ENCODE measurements at places on chromosomes 11 and 22.

DNA sequence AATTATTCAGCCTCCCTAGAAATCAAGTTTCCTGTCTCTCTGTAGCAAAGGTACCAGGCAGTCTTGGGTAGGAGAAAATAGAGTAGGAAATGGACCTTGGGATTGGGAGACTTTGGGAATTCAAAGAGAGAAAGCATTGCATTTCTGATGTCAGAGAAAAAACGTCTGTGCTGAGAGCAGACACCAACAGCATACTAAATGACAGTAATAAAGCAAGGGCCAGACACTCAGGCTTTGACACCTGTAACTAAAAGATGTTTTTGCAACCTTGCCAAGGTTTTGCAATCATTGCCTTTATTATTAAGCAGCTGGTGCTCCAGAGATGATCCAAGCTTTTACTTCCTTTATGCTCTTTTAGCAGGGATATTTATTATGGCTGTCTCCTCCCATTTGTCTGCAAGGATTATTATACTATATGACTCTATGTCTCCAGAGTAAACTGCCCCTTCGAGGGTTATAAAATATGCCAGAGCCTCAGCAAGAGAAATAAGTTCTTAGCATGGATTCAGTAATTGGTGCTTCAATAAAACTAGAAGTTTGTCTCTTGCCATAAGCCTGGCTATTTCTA lies 85.2 kb upstream of the GRAMD1B start:
- DNase-seq = no peak

DNA sequence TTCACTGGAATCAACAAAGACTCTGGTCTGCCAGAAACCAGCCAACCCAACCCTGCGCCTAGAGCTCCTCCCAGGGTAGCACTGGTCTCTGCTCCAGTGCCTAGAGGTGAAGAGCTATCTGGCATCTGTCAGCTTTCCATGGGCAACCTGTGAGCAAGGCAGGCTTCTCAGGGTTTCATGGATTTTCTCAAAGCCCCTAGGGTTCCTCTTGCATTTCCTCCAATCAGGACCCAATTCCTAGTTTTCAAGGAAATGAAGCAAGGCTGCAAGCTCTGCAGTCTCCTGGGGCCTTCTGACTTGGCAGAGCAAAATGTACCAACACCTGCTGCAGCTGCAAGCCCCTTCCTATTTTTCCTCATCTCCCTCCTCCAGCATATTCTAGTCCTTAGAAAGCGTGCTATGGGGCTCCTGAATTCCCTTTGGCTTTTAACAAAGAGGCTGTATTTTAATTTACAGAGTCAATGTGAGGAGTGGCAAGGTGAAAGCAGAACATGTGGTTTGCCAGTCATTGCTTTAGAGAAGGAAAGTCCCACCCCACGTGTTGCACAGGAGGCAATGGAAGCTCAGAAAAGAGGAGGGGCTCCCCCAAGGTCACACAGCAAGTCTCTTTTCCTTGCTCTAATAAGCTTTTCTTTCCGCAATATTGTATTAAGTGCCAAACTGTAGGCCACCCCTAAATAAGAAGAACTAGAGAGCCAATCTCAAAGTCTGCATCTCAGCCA lies 33.0 kb upstream of the RIC3 start:
- no peak for DNase-seq

DNA sequence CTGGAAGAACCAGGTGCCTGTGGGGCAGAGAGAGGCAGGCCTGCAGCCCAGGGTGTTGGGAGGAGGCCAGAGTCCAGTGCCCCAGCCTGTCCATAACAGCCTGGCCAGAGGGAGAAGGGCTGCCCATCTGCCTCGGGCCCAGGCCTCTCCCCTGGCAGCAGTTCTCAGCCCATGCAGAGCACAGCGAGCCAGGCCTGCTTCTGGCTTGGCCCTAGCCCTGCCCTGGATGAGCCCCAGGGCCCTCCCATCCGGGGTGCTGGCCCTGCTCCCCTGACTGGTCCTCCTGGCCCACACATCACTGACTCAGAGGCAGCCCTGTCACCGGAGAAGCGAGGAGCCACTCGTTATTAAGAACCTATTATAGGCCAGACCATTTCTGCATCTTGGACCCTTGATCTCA lies 19.7 kb upstream of the MYRF start:
- DNase-seq = no peak

DNA sequence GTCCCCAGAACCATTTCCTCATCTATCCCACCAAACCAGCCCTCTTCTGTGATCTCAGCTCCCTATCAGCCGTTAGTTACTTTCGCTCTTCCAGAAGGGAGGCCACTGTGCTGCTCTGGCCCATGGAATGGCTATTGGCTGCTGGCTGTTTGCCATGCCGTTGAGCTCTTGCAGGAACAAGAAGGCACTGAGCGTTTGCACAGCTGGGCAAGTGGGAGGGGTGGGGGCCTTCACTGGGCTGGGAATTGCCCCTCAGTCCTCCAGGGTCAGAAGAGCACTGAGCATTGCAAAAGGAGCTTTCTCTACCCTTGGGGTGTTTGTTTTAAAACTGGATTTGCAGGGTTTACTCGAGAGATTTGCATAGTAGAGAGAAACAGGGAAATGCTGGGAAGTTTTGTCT lies 129.0 kb upstream of the PARVA start:
- peak; percentile 89 for DNase-seq

DNA sequence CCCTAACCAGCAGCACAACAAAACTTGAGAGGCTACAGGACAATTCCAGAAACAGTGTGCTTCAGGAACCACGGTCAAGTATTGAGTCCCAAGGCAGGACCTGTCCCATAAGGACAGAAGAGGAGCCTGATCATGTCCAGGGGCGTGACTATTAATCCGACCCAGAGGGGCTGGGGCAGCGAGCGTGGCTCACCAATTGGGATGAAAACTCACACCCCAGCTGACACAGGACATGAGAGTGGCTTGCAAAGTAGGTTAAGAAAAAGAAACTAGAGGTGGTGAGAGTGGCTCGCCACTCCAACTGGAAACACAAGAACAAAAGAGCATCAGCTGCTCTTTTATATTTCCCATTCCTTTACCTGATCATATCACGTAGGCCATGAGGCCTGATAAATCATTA lies 16.0 kb upstream of the FEZ1 start:
- no peak for DNase-seq

DNA sequence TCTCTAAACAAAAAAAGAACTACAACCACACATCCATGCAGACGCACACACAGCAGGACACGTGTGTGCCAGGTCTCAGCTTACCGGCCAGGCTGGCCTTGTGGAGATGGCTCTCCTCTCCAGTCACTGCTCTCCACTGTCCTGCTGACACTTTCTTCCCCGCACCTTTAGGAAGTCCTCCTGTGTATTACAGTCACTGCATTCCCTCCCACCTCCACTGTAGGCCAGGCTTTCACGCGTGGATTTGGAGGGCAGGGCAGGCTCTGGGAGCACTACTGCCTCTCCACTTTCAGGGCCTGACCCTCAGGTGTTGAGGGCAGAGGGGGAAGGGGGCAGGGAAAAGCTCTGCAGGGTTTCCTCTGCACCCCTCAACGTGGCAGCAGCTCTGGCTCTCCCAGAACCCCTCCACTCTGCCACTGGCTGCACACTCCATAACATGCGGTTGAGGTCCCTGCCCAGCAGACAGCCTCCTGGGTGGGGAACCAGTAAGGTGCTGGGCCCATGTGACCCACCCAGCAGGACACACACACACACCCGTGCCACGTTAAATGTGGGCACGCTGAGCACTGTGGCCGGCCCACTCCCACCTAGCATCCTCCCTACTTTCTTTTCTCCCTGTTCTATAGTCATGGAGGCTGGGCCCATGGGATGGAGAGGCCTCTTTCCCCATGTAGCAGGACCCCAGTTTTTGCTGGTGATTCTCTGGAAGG lies 107.0 kb upstream of the PITPNB start:
- DNase-seq = no peak

DNA sequence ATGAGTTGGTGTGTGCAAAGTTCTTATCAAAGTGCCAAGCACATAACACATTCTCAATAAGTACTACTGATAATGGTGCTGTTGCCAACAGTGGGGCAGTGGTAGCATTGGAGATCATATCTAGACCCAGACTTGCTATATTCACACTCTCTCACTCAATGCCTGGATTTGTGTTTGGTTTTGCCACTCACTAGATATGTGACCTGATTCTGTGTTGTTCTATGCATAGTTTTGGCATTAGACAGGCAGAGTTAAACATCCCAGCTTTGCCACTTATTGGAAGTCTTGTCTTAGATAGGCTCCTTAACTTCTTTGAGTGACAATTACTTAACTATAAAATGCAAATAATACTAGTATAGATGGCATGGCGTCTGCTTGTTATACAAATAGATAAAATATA lies 642.6 kb upstream of the CCDC179 start:
- no peak for DNase-seq

- no peak for DNase-seq
These were observed 294.1 kb upstream of the MTNR1B start for GRCh38 chr11:92675303-92675702.

DNA sequence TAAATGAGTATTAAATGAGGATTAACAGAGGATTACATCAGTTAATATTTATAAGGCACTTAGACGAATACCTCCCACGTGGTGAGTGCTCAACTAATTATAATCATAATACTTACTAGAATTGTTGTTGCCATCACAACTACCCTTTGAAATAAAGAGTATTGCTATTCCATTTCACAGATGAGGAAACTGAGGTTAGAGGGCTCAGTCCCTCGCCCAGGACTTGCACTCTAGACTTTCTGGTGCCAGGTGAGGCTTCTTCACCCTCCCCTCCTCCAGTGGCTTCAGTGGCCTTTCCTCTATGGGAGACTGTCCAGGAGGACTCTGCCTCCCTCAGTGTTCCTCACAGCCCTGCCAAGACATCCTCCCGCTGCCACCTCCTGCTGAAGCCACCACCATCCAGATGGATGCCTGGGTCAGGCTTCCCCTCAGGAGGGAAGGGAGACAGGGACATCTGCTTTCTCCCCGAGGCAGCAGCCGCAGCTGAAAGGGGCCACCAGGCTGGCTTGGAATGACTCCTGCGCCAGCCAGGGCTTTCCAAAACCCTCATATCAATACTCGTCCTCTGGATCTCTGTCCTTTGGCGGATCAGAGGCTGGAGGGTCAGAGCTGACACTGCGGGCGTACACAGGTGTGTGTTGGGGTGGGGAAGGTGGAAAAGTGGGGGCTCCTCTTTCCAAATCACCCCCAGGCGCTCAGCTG lies 580.1 kb downstream of the BUD13 start:
- DNase-seq = no peak

GRCh38 chr22:46929710-46930204 lies 167.3 kb downstream of the TBC1D22A start:
- no peak for DNase-seq

DNA sequence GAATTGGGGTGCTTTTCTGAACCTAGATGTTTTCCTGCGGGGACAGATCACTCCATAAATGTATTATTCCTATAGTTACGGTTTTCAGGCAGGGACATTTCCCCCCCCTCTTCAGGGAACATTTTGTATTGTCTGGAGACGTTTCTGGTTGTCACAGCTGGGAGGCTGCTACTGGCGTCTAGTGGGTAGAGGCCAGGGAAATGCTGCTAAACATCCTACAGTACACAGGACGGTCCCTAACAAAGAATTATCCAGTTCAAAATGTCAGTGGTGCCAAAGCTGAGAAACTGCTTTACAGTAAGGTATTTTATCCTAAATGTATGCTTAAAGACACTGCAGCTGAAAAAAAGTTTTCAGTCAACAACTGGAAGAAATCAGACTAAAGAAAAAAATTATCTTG lies 19.4 kb downstream of the PIWIL4 start:
- no peak for DNase-seq

DNA sequence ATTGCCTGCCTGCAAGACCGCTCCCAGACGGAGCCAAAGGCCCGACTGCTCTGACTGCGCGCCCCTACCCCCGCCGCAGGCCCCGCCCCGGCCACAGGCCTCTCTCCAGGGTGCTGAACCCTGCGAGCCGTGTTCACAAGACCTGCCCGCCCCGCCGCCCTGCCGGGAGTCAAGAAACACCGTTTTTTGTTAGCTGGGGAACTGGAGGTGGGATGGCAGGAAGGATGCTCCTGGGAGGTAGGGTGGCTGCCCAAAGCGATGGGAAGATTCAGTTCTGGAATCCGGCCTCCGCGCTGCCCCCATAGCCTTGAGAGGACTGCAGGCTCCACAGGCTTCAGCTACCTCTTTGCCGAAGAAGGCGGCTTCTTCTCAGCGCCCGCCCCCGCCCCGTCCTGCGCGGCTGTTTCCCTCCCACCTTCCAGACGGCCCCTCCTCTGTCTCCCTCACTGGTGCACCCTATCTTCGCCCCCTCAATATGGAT lies 2.7 kb upstream of the PDE2A start:
- DNase-seq = no peak

GRCh38 chr11:70669871-70670675 lies 271.7 kb downstream of the CTTN start:
- DNase-seq = no peak

- DNase-seq = peak; percentile 71
These were observed 95.5 kb upstream of the TMEM45B start for GRCh38 chr11:129720156-129720555.

- no peak for DNase-seq
These were observed 9.6 kb downstream of the BTG4 start for GRCh38 chr11:111502611-111503010.

DNA sequence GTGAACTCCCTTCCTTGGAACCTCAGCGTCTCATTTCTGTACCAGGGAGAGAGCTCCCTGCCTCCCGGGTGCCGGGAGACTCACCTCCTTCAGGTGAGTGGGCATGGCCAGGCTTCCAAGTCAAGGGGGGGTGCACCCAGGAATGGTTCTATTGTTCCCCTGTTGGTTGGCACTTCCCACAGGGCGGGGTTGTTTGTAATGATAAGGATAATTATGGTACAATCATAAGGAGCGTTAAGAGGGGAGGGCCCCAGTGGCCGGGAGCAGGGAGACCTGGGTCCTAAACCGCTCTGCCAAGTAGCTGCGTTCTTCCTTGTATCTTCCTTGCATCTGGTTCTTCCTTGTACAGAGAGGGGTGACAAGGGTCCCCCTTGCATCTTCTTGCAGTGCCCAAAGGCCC lies 79.1 kb downstream of the LRRC32 start:
- DNase-seq = no peak

DNA sequence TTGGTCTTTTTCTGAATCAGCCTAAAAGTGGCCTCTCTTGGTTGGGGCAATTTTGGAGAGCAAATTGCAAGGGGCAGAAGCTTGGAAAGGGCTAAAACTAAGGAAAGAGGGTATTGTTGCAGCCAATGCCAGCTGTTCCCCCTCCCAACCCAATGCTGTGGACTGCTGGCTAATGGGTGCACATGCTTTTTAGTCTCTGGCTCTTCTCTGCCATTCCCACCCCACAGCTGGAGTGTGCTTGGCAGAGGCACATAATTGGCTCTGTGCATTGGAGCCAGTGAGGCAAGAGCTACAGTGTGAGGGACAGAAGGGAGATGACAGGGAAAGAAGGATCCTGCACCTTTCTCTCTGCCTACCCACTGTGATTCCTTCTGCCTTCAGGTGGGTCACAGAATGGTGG lies 140.0 kb downstream of the NECTIN1 start:
- no peak for DNase-seq
